ENCODE measurements at places on chromosomes 1 and 21. TPM values are rescaled to one million over a fixed set of nuclear protein-coding genes. Genes with fewer than 3 reads are reported as not detected.

GRCh38 chr1:236480758-236481436, 42.9 kb upstream of the LGALS8 start:
- DNase-seq = no peak

GRCh38 chr21:36478207-36478701, 1.7 kb downstream of the CLDN14 start:
- DNase-seq = no peak

- DNase-seq = no peak
Measured at GRCh38 chr21:28126521-28127174, 866.0 kb downstream of the LTN1 start.

DNA sequence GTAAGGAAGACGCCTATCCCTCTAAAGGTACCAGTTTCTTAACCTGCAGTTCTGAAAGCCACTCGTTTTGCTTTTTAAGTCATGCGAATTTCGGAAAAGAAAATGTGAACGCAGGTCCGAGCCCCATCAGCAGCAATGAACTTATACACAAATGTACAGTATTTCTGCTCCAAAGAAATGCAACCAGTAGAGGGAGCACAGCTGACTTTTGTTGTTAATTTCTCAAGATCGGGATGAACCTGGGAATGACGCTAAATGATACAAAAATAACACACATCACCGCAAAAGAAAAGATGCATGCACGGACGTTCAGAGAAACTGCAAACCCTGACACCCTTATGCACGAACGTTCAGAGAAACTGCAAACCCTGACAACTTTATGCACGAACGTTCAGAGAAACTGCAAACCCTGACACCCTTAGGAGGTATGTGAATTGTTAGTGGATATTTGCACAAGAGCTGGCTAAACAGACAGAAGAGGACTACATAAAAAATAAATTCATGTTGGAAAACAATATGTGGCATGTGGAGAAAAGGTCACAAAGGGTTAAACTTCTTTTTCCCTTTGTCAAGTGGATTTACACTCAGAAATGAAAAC, 3.5 kb upstream of the TIAM1 start:
- no peak for DNase-seq

GRCh38 chr1:24726741-24727140, 18.5 kb upstream of the CLIC4 start:
- no peak for DNase-seq

- DNase-seq = no peak
Measured at GRCh38 chr1:11321656-11322491, 48.9 kb downstream of the UBIAD1 start.

DNA sequence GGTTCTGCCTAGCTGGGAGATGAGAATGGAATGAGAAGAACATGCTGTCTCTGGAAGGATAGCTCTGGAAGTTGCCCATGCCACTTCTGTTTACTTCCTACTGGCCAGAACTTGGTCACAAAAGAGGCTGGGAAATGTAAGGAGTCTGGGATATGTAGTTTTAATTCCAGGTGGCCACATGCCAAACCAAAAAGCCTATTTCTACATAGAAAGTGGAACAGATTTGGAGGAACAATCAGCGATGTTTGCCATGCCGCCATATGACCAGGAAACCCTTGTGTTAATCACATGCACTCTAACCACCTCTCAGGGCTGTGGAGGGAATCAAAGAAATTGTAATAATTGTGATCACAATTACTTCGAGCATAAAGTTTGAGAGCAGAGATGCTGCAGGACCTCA, 10.0 kb upstream of the OLIG2 start:
- no peak for DNase-seq

DNA sequence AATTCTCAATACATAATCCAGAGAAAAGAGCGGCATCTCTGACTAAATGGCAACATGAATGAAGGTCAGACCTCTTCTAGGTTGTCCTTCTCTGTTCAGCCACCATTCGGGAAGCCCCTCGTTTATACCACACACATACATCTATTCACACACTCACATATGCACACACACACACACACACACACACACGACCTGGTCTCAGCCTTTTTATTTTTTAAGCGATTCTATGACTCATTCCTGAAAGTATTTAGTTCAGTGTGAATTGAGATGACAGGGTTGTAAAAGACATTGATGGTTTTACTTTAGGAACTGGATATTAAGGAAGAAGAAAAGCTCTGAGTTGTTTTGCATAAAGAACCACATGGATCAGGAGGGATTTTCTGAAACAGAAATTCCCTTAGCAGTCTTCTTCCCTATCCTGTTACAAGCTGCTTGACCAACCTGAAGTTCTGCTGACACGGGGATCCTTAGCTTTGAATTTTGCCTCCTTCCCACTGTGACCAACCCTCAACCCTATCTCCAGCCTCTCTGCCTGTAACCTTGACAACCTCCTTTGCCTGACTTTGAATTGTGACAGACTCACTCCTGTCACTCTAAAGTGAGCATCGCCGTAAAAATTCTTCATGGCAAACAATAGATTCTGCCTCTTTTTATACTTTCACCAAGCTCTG, 383.1 kb upstream of the ESRRG start:
- no peak for DNase-seq

Gene MTARC2
- 47.1 TPM for polyA plus RNA-seq

Gene PLCH2
- polyA plus RNA-seq = 0.74 TPM

Gene OR2M3
- 0.03 TPM for polyA plus RNA-seq
